Upper lobe of right lung (tissue), 1 donor: ENCODE measurements at places on chromosomes 6 and 20. TPM values are rescaled to one million over a fixed set of nuclear protein-coding genes. Genes with fewer than 3 reads are reported as not detected.

DNA sequence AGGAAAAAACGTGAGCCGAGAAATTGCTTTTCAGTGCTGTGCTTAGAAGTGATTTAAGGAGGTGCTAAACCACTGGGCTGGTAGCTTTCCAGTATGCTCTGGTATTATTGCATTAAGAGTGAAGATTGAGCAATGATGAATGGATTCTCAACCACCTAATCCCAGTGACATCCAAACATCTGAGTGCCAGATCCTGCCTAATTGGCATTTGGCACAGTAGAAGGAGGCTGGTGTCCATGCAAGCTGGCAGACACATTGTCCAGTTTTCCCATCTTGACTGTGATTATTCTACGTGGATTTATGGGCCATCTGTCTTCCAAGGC is 398.0 kb upstream of the PLCB4 start:
- DNase-seq = no peak

DNA sequence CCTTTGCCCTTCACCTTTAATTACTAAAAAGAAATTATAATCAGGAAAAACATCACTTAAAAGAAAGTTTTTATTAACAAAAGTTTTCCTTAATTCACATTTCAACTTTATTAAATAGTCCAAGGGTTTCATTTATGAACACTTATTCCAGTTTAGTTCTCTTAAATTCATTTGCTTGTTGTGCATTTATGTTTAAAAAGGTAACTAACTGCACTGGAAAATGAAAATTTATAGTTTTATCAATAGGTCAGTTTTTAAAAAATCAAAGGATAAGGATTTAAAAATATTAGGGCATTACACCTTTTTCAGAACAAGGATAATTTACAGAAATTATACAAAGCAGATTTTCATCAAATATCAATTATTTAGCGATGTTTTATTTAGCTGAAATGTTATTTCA is 958 bp upstream of the ATP5F1E start:
- DNase-seq = no peak

DNA sequence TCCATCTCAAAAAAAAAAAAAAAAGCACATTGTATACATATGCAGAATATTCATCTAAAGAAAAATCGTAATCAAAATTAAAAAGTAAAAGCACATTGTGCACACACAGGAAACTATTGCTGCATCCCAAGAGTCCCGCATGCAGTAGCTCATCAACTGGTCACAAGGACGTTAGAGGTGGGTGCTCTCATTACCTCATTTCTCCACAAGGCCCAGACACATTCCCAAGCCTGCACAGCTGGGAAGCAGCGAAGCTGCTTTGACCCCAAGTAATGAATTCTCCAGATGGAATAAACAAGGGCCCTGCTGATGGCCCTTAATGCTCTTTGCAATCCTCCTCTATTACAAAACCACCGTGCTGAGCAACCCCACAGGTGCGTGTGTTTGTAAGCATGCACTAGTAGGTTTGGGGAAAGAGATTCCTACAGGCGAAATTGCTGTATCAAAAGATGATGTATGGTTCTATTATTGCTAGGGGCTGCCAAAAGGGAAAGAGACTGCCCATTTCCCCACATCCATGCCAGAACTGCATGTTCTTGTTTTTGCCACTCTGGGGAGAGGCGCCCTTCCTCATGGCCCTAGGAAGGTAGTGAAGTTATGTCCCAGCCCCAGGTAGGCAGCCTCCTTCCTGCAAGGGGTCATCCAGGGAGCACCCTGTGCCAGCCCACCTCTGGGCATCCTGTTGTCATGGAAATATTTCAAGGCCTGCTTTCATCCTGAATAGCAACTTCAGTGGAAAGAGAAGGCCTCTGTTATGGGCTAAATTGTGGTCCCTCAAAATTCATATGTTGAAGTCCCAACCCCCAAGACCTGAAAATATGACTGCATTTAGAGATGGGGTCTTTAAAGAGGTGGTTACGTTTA is 34.6 kb upstream of the PTGIS start:
- DNase-seq = no peak

DNA sequence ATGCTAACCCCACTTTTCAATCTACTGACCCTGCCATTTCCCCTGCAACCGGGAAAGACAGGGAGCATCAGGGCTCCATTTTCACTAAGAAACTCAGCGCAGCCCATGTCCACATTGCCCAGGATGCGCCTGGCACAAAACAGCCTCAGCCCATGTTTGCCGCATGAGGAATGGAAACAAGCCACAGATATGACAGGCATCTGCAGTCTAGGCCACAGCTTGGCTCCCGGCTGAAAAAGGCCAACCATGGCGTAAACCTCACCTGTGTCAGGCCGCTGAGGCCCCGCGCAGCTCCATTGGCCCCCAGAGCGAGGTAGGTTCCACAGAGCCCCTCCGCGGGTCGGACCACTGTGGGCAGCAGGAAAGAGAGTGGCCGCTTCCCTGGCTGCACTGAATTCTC is 21.7 kb downstream of the GGT7 start:
- no peak for DNase-seq

DNA sequence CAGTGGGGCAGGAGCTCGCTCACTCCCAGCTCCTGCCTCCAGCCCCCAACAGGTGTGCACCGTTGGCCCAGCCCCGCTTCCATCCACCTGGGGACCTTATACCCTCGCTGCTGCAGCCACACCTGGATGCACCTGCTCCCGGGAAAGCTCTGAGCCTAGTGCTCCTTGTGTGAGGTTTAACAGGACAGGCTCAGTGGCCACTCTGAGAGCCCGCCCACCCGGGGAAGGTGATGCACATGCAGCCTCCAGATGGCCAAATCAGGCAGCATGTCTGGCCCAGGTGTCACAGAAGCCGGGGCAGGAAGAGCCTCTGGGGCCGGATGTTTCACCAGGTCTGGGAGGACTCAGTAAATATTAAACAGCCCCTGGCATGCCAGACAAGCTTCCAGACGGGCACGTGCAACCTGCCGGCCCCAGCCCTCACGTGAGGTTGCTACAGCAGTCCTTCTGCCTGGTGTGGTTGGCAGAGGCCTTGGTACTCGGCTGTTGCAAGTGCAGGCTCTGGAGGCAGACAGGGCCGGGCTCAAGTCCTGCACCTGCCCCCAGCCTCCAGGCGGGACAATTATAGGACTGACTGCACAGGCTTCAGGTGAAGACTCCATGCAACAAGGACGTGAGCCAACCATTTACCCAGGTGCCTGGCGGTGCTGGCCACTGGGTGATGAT is 66.9 kb downstream of the RIPOR3 start:
- DNase-seq = peak; percentile 86

Gene KCNK16
- not detected for total RNA-seq

Gene GPR6
- not detected for total RNA-seq
